ENCODE measurements at places on chromosomes 13 and 19.

DNA sequence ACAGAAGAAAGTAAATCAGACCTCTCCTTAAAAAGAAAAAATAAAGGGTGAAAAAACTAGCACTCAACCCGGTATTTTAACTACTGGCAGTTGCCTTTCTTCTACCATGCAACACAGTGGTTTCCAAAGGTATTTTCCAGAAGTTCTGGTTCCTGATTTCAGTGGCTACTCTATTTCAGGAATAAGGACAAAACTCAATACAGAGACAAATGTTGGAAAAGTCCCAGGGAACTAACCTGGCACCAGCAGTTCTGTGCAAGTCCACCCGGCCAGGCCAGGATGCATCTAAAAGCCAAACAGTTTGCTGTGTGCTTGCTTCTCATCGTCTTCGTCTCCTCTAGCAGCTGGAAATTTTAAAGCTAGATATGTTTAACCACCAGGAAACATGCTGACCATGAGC is 52.5 kb downstream of the FOXO1 start:
- no peak for DNase-seq

DNA sequence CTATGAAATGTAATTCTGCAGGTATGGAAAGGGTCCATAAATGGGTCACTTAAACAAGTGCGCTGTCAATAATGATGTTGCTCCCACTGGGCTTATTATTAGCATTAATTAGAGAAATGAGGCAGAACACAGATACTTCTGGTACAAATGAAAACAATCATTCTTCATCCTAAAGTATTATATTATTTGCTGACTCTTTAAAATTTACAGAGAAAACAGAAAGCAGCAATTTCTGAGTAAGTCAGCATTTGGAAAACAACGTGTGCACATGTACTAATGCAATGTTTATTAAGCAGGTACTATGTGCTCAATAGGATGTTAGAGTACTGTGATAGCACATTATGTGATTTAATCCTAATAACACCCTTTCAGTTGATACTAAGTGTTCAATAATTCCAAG is 2.4 kb upstream of the ZNF676 start:
- DNase-seq: no peak

- no peak for DNase-seq
Measured at GRCh38 chr13:100491164-100491842, 97.3 kb downstream of the GGACT start.

- DNase-seq: no peak
Measured at GRCh38 chr19:32936065-32936464, 35.7 kb downstream of the CEP89 start.

DNA sequence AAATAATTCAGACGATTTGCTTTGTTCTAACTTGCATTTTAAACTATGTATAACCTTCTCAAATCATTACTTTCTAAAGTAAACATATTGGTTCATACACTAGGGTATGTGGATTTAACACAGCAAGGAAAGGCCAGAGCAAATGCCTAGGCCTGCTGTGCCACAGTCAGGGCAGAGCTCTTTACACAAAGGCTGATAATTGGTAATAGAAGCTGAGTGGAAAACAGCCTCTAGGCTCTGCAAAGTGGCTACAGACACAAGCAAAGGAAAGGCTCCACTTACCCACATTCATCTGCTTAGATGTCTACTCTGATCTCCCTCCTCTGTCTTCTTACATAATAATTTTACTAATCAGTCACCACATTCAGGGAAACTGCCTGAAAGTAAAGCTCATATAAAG is 382.9 kb downstream of the OLFM4 start:
- DNase-seq: no peak

GRCh38 chr19:29671393-29672160 is 6.3 kb downstream of the PLEKHF1 start:
- DNase-seq: peak; percentile 85

GRCh38 chr13:20090349-20090748 is 70.5 kb downstream of the GJA3 start:
- DNase-seq: no peak

DNA sequence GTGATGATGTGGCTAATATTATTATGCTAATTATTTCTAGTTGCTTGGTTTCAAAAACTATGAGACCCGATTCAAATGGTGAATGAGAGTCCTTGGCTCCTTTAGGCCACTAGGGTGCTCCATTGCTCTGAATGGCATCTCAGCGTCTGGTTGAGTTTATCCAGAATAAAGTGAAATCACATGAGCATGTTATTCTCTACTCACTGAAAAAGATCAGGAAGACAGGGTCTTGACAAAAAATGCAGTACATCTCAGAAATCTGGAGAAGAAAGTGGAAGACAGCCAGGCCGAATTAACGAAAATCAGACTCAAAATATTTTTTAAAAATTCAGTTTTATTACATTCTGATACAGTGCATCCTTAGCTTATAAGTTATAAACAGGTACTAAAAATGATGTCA is 516.2 kb downstream of the MYO16 start:
- no peak for DNase-seq

GRCh38 chr13:50512474-50513299 is 330.8 kb downstream of the DLEU7 start:
- no peak for DNase-seq

DNA sequence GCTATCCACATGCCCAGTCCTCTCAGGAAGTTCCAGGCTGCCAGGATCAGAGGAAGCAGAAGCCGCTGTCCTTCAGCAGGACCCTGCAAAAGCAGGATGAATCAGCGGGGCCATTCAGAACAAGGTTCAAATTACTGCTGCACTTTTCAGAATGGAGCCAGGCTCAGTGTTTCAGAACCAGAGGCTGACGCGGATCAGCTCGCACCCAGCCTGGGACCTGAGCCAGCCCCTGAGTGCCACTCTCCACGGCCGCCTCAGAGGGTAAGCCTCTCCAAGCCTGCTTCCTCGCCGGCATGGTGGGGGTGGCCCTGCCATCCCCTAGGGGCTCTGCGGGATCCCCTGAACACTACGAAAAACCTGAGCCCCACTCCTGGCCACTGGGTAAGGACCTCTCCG is 24.7 kb downstream of the RASA3 start:
- DNase-seq: no peak

DNA sequence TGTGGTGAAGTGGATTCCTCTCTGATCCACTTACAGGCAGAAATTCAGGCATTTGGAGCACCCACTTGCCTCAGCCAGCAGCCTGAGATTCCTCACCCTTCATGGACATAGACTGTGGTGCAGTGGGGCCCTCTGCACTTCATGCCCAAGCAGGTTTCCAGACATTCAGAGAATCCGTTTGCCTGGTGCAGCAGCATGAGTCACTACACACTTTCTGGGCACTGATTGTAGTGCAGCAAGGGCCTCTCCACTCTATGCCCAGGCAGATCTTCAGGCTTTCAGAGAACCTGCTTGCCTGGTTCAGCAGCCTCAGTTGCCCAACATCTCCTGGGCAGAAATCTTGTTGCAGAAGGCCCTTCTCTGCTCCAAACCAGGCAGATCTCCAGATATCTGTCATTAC is 920.9 kb downstream of the SLITRK5 start:
- DNase-seq: no peak

GRCh38 chr19:2588081-2588777 is 112.3 kb downstream of the GADD45B start:
- DNase-seq: no peak

- no peak for DNase-seq
Measured at GRCh38 chr19:55443045-55443823, at the start of gene SHISA7. SHISA7 (minus strand) TSS chr19:55443300; CDS start chr19:55442863, 437 bp downstream.

DNA sequence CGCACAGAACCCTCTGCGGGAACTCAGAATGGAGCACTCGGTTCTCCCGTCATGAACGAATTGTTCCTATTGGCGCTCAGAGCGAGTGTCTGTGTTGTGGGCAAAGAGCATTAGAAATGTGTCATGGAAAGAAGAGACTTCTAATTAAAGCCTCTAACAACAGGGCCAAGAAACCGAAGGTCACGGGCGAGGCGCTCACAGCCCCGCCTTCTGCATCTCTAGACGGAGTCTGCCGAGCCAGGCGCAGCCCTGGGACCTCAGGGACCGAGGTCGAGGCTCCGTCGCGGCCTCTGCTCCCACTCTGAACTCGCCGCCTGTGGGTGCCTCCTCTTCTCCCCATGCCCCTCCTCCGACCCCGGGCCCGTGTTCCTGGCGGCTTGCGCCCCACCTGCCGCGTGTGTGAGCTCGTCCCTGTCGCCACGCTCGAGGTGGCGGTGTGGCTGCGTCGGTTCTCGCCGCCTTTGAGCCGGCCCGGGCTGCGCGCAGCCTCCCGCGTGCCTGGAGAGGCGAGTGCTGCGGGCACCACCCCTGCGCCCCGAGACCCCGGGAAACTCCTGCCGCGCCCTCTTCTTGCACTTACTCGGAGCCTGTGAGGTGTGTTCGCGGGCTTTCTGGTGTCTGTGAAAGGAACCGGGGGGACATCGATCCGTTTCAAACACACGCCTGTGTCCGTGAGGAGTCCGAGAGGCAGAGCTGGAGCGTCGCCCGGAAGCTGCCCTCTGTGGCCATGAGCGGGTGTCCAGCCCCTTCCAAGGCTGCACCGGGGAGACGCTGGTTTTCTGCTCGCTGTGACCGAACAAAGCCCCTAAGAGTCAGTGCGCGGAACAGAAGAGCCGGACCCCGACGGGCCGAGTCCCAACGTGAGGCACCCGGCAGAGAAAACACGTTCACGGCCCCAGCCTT is 45.4 kb upstream of the SPACA7 start:
- DNase-seq: no peak

DNA sequence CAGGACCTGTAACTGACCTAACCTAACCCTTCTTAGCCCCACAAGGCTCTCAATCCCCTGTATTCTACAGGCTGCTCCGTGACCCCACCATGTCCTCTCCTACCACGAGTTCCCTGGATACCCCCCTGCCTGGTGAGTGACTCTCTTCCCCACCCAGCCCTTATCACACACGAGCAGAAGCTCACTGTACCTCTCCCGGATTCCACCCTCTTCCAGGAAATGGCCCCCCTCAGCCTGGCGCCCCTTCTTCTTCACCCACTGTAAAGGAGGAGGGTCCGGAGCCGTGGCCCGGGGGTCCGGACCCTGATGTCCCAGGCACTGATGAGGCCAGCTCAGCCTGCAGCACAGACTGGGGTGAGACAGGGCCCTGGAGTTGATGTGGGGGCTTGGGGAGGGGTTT is 1.3 kb downstream of the NR1H2 start:
- DNase-seq: no peak

DNA sequence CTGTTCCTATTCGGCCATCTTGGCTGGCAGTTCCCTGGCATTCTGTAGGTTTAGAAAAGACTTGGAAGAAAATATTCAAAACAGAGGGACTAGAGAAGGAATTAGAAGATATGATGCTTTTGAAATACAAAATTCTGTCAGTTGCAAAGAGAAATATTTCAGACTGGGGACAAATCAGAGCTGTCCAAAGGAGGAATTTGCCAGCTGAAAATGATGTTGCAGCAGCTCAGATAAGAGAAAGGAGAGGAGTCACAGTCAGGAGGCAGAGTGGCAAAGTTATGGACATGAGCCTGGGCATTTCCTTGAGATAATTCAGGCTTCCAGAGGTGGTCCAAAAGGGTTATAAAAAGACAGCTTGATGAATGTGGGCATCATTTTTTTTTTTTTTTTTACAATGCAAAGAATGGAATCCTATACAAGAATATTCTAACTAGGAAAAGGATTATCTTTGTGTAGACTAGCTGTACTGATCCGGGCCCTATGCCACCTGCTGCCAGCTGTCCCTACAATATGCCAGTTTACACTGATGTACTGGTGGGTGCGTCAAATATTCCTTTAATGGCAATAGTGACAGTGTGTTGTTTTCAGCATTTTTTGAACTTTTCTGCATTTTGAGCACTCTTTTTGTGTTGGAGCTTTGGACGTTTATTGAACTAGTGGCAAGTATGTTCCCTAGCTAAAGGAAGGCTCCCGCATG is 31.8 kb upstream of the CBY2 start:
- DNase-seq: no peak

GRCh38 chr19:12345197-12345596 is 11.8 kb upstream of the ZNF563 start:
- DNase-seq: no peak

DNA sequence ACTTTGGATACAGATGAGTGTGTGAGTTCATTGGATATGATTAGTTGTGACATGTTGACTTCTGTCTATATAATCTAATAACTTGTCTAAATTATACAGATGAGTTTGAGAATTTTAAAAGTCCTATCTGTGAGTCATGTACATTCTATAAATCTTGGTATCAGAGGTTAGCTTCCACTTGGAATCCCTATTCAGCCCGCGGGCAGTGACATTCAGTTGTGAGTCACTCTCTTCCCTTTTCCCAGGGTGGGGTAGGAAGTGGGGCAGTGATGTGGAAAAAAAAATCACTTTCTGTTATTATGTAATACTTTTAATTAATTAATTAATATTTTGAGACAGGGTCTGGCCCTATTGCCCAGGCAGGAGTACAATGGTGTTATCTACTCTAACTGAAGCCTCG is 33.0 kb upstream of the ZNF808 start:
- DNase-seq: no peak

- no peak for DNase-seq
Measured at GRCh38 chr13:27619093-27619727, 1.1 kb downstream of the LNX2 start.

GRCh38 chr13:36275190-36276002 is 22.2 kb downstream of the CCDC169 start:
- no peak for DNase-seq

- no peak for DNase-seq
Measured at GRCh38 chr13:59229861-59230260, 933.9 kb downstream of the DIAPH3 start.

DNA sequence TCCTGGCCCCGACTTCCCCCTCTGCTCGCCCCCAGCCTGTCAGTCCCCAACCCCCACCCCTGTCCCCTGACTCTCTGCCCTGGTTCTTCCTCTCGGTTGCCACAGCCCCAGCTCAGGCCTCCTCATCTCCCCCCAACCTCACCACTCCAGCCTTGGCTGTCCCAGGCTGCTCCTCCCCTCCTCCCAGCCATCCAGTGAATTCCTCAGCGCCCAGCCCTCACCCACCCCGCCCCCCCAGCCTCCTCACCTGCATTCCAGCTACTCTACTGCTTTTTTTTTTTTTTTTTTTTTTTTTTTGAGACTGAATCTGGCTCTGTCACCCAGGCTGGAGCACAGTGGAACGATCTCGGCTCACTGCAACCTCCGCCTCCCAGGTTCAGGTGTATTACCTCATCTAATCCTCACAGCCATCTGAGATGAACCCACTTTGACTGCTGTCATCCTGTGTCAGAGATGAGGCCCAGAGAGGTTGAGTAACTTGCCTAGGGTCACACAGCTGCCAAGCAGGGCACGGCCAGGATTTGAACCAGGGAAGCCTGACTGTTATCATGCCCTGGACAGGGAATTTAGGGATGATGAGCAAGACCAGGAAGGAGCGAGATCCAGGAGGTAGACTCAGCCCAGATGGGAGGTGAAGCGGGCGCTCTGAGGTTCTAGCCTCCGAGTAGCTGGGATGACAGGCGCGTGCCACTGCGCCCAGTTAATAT is 2.6 kb downstream of the SULT2B1 start:
- no peak for DNase-seq

- no peak for DNase-seq
Measured at GRCh38 chr13:26838821-26839220, 78.2 kb upstream of the GPR12 start.

GRCh38 chr19:7413629-7414028 is 64.9 kb downstream of the ARHGEF18 start:
- no peak for DNase-seq

Measured in T-helper 22 cell (primary cell).